NCI-H446 (cell line): ENCODE measurements at places on chromosomes 16 and 17.

DNA sequence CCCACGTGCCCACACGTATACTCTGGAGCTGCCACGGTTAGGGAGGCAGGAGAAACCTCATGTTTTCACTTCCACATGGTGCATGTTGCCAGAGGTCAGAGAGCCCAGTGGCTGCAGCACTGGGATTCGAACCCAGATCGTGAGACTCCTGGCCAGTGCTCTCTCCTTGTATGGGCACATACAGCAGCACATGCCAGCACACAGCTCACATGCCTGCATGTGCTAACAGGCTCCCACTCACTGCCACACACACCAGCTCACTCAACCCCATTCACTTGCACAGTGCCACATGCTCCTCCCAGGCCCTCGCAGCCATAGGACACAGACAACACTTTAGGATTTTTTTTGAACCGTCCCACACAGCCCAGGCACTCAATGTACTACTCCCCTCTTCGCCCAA lies 49.5 kb upstream of the MRPS23 start:
- DNase-seq, result no peak

DNA sequence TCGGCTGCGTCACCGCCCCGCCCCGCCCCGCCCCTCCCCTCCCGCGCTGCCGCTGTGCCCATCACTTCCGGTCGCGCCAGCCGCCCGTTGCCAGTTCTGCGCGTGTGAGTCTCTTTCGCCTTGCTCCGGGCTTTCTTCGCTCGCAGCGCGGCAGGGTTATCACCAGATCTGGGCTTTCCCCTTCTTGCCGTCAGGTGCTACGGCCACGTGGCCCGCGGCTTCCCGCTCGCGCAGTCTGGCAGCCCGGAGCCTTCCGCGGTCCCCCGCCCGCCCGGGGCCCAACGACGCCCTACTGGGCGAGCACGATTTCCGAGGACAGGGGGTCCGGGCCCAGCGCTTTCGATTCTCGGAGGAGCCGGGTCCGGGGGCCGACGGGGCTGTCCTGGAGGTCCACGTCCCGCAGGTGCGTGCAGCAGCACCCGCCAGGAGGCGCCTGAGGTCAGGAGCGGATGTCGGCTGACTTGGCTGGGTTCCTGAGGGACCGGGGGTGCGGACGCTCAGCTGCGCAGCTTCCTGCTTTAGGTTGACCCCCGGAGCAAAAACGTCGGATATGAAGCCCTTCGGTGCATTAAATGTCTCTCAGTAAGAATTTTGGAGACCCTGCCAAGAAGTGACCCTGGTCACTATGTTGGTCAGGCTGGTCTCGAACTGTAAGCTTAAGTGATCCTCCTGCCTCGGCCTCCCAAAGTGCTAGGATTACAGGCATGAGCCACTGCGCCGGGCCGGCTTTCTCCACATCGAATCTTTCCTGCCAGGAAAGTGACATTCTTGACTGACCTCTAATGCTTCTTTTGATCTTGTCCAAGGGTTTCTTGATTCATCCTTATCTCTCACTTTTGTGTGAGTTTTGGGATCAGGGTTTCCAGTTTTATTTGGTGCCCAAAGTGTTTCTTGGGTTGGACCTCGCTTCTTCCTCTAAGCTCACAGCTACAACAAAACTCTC lies at the start of gene METTL23:
TSS of gene METTL23 (plus strand) at position 64 of the 943 bp plus-strand sequence. CDS start 2,872 bp downstream, outside the sequence.
- DNase-seq, result no peak

GRCh38 chr16:65658349-65658748 lies 536.5 kb upstream of the CDH11 start:
- DNase-seq, result no peak

- no peak for DNase-seq
Measured at GRCh38 chr16:53708490-53708889, 4.5 kb downstream of the FTO start.

- no peak for DNase-seq
Measured at GRCh38 chr17:27743281-27743885, 56.9 kb downstream of the NOS2 start.

GRCh38 chr17:8371786-8372185 lies 4.7 kb downstream of the KRABD2 start:
- no peak for DNase-seq

DNA sequence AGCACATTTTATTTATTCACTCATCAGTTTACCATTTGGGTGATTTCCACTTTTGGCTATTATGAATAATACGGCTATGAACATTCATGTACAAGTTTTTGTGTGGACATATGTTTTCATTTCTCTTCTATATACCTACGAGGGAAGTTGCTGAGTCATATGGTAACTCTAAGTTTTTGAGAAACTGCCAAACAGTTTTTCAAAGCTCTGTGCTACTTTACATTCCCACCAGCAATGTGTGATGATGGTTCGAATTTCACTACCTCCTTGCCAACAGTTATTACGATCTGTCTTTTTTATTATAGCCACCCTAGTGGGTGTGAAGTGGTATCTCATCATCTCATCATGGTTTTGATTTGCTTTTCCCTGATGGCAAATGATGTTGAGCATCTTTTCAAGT lies 63.7 kb upstream of the MRTFB start:
- no peak for DNase-seq

DNA sequence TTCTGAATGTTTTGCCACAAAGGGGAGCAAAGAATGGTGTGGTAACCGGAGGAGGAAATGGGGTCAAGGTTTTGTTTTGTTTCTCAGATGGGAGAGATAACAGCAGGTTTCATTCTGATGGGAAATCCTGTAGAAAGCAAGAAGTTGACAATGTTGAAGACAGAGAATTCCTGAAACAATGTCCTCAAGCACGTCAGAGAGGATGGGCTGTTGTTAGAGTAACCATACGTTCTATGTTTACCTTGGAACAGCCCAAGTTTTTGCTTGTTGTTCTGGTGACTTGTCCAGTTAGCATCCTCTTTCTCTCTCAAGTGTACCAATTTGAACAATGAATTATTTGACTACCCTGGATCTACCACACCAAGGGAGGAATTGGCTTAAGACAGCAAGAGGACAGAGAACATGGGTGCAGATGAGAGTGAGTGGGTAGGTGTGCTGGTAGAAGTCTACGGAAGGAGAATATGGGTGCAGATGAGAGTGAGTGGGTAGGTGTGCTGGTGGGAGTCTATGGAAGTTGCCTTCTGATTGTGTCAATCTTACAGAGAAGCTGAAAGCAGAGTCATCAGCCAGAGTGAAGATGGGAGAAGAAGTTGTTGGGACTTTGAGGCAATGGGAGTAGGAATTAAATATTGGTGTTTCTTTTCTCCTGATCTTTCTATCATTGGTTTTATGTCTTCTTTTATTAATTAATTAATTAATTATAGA lies 14.8 kb upstream of the NSRP1 start:
- no peak for DNase-seq

DNA sequence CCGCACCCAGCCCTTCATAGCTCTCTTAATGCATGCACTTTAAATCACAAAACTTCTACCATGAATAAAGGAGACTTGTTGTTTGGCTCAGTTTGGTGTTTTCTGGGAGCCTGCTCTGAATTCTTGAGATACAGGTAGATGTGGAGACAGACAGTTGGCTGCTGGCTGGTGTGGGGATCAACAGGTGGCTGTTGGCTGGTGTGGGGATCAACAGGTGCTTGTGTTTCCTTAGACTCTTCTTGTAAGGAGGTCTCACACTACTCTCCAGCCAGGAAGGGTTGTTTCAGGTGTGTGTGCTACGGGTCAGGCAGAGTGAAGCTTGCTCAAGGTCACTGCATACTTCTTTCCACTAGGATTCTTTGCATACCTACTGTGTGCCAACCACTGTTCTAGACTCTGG lies 265.9 kb downstream of the HS3ST4 start:
- DNase-seq, result no peak

DNA sequence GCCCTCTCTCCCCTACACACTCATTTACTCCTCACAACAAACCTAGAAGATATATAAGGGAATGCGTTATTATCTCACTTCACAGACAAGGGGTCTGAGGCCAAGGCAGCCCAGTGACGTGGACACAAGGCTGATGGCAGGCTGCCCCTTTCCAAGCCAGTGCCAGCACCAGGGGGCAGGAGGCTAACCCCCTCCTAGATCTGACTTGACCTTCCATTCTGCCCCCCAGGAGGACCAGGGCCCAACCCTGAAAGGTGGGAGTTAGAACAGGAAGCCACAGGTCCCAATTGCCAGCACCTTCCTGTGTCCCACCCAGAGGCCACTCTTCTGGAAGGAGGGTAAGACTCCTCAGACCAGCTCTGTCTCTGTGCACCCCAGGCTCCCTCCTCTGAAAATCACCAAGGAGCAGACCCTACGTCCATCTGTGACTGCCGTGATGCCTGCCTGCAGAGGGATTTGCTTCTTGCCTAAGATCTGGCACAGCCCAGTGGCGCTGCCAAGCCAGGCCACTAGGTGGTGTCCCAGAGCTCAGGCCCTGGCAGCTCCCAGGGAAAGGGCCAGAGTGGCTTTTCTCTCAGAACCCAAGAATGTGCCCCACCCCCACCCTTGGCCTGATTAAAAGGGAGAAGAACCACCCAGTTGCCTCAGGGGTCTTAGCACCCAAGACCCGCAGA lies 42.4 kb upstream of the MRPS23 start:
- no peak for DNase-seq

- peak; percentile 49 for DNase-seq
Measured at GRCh38 chr17:42101513-42102292, 3.4 kb upstream of the ZNF385C start.

DNA sequence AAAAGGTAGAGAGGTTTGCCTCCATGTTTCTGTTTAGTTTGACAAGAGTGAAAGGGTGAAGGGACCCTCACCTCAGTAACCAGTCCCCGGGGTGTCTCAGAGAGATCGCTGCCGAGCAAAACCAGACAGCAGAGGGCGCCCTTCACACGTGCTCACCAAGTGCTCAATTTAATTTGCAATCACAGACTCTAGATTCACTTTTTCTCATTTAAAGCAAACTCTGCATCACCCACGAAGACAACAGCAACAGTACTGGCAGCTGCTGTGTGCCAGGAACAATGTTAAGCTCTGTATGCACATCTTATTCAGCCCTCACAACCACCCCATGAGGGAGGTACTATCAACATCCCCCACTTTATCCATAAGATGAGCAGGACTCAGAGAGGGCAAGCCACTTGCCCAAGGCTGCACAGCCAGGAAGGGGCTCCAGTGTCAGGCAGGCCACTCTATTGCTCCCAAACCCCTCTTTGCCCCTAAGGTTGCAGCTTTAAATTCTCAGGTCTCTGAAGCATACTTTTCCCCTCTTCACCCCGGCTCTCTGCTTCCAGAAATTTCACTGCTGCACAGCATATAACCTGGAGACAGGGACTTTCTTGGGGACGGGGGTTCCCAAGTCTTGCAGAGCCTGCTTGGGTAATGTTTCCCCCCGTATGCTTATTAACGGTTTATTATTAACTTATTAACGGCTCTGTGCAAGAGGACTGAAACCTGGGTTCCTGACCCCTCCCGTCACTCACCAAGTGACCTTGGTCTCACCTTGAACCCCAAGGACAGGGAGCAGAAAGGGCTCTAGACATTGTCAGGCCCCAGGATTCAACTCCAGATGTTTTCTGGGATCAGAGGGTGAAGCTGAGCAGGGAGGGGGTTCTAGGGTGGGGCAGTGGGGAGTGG lies 70.9 kb downstream of the CNGB1 start:
- DNase-seq, result peak; percentile 30

- DNase-seq, result no peak
Measured at GRCh38 chr17:42112552-42113176, at the start of gene DHX58. Gene DHX58 (minus strand): TSS chr17:42112714. CDS start chr17:42111892, 822 bp downstream.

DNA sequence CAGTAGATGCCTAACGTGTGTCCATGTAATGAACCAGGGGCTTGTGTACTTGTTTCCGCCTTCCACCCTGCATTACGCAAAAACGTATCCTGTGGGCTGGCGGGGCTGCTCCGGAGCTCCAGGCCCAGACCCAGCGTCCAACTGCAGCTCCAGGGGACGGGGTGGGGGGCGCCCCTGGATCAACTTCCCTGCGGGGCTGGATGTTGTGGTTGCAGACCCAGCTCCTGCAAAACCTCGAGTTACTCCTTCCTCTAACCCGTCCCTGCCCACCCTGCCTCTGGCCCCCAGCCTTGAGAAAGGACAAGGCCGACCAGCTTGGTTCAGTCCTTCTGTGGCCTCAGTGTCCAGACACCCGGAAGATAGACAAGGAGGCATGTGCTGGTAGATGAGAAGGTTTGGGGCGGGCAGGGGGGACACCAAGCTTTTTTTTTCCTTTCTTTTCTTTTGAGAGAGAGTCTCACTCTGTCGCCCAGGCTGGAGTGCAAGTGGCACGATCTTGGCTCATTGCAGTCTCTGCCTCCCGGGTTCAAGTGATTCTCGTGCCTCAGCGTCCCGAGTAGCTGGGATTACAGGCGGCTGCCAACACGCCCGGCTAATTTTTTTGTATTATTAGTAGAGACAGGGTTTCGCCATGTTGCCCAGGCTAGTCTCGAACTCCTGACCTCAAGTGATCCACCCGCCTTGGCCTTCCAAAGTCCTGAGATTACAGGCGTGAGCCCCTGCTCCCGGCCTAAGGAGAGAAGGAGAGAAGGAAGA lies 731 bp upstream of the EXOC7 start:
- no peak for DNase-seq

GRCh38 chr17:33464669-33465280 lies 171.7 kb upstream of the ASIC2 start:
- DNase-seq, result no peak

DNA sequence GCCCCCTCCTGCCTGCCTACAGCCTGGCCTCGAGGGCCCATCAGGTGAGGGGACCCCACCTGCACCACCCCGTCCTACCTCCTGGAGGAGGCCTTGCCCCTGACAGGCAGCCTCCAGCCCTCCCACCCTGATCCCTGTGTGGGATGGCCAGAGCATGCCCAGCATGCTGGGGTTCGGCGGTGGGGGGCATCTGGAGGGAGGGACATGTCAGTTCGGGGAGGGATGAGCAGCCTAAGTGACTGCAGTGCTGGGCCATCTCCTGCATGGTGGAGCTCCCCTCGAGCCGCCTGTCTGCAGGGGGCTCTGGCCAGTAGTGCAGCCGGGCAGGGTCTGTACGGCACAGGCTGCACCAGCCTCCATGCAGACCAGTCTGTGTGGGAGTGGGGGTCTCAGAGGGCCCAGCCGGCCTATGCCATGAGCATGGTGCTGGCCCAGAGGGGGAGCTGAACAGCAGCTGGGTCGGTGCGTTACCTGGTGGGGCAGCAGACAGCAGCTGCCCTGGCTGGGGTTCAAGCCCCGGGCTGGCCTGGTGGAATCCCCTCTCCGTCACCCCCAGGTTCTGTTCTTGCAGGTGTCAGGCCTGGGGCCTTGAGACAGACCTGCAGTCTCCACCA lies 4.0 kb upstream of the RNPS1 start:
- no peak for DNase-seq

DNA sequence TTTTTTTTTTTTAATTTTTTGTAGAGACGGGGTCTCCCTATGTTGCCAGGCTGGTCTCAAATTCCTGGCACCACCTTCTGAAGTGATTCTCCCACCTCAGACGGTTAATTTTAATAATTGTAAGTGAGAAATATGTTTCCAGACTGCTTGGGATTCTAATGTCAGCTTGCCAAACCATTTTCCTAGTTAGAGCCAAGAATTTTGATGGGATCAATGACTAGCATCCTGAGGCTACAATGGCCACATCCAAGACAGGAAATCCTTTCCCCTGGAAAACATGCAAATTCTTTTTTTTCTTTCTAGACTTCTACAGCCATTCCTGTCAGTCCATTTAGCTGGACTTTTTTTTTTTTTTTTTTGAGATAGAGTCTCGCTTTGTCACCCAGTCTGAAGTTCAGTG lies 32.6 kb downstream of the IGF2BP1 start:
- DNase-seq, result no peak

GRCh38 chr17:78252701-78253635 lies 21.5 kb downstream of the TMEM235 start:
- no peak for DNase-seq

GRCh38 chr16:14377326-14377725 lies 252.7 kb downstream of the PARN start:
- no peak for DNase-seq

GRCh38 chr17:42266918-42267766 lies 9.0 kb downstream of the STAT5B start:
- no peak for DNase-seq

GRCh38 chr17:17937201-17937853 lies 34.9 kb downstream of the TOM1L2 start:
- DNase-seq, result no peak
